Neural progenitor cell (in vitro differentiated cells): ENCODE measurements at places on chromosomes 6 and 20. TPM values are rescaled to one million over a fixed set of nuclear protein-coding genes. Genes with fewer than 3 reads are reported as not detected.

The NKX2-2 gene
- not detected in 2 replicates for total RNA-seq

The POM121L2 gene
- not detected in 2 replicates for total RNA-seq

The CLDN20 gene
- total RNA-seq, result not detected in 2 replicates

The TOX2 gene
- 1.8 TPM in 1 of 2 replicates, not detected in the other for total RNA-seq
